ENCODE measurements at places on chromosomes 12 and 14.

- no peak for DNase-seq
Measured at GRCh38 chr12:2642896-2643425, 151.8 kb upstream of the FKBP4 start.

DNA sequence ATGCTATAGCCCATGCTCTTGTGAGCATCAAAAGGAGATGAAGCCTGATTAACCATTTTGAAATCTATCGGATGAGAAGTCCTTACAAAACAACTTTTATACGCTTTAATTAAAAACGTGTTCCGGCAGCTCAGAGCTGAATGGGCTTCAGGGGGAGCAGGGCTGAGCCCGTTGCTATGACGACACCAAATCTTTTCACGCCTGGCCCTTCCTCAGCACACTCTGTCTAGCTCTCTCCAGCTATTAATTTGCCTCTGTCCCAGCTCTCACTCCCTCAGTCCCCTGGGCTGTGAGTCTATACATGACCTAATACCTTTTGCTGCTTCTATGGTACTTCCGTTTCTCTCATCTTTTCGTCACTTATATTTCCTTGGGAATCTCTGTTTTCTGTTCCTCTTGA, 15.8 kb downstream of the FOXA1 start:
- DNase-seq, result no peak

DNA sequence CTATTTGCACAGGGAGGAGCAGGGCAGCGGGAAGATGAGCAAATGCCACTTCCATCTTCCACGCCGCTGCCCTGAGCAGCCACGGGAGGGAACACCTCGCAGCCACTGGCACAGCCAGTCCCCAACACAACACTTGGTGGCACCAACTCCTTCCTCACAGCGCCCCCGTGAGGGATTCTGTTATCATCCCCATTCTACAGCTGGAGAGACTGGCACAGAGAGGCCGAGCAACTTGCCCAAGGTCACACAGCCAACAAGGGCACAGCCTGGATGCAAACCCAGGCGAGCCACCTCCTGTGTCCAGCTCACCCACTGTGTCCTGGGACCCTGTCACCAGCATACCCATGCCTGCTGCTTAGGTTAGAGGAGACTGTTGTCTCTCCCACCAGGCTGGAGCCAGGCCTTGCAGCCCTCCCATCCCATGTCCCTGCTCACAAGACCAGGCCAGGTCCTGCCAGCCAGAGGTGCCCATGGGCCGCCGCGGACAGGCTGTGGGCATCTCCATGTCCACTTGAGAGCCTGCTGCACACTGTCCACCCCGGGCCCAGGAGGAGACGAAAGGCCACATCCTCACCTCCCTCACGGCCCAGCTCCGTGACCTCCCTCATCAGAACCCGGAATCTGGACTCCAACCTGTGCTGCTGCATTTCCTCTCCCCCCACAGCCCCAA, 57.0 kb downstream of the NCOR2 start:
- no peak for DNase-seq

GRCh38 chr12:6292606-6293005, 17.9 kb upstream of the PLEKHG6 start:
- DNase-seq, result no peak

DNA sequence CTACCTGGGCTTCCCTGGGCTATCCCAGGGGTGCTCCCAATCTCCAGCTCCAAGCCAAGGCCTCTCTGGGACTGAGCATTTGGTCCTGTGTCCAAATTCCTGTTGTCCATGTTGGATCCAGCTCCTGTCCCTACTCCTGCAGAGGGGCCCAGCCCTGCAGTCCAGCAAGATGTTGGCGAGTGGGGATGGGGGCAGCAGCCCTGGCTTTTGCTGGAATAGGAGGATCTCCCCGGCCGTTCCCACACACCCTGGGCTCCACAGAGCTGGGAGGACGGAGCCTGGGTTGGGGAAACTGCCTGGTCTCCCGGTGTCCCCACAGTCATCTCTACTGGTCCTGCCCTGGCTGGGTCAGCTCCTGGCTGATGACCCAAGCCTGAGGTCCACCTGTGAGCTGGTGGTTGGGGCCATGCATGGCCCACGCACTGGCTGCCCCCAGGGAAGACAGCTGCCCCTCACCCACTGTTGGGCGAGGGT, 219.6 kb upstream of the C14orf180 start:
- no peak for DNase-seq

Data from amygdala (tissue), 56 donors.